NCI-H1092 (cell line): ENCODE measurements at places on chromosomes 16 and 17.

GRCh38 chr17:29674281-29674680, 51.6 kb upstream of the CORO6 start:
- DNase-seq, result no peak

GRCh38 chr16:10093576-10093975, 88.7 kb downstream of the GRIN2A start:
- DNase-seq, result no peak

DNA sequence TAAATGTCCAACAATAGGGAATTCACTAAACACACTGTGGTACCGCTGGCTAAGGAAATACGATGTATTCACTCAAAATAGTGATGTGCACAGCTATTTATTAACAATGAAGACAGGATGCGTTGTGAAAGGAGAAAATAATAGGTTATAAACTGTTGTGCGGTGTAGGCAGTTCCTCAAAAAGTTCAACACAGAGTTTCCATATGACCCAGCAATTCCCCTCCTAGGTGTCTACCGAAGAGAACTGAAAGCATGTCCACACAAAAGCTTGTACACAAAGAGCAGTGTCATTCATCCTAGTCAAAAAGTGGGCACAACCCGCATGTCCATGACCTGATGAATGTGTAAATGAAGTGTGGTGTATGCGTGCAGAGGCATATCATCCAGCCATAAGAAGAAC, 1.2 kb upstream of the CES1 start:
- DNase-seq, result no peak

GRCh38 chr16:21950782-21951521, 2.2 kb upstream of the UQCRC2 start:
- DNase-seq, result no peak

DNA sequence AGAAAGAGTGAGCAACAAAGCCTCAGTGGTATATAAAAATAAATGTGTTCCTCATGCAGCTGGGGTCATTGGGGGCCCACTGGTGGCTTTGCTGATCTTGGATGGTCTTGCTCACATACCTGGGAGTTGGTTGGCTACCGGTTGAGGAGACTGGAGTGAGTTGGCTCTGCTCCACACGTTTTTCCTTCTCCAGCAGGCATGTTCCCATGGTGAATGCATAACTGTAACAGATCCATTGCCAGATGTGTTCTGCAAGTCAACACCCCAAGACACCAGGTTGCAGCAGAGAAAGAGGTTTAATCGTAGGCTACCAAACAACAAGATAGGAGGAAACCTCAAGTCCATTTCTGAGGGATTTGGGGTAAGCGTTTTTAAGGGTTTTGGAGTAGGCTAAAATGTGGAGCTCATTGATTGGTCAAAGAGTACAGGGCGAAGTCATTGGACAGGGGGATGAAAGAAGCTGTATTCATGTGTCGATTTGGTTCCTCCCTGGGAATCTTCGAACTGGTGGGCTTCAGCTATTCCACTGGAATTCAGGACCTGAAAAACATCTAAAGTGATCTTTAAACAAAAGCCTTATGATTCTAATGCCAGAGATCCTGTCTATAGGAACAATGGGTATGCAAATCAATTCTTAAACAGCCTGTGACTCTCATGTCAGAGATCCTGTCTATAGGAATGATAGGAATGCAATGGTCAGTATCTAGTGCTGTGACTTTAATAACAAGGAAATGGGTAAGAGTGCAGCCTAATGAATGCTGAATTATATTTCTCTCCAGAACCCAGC, 467.5 kb upstream of the C16orf82 start:
- no peak for DNase-seq

DNA sequence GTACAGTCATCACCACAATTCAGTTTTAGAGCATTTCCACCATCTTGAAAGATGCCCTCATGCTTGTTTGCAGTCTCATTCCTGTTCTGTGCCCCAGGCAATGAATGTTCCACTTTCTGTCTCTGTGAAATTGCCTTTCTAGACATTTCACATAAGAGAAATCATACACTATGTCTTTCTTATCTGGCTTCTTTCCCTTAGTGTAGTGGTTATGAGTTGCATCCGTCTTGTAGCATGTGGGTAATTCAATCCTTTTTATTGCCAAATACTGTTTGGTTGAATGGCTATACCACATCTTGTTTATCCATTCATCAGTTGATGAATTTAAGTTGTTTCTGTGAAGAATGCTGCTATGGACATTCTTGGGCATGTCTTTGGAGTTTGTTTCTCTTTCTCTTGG, 132.5 kb upstream of the PLCG2 start:
- no peak for DNase-seq

- no peak for DNase-seq
Observed at GRCh38 chr17:42530952-42531454, 5.0 kb upstream of the NAGLU start.

- DNase-seq, result no peak
Observed at GRCh38 chr16:54098247-54098646, 188.3 kb downstream of the IRX3 start.

GRCh38 chr16:75244844-75245758, 6.3 kb downstream of the BCAR1 start:
- DNase-seq, result no peak

GRCh38 chr17:74603037-74603635, 11.1 kb upstream of the CD300LD start:
- DNase-seq, result no peak

DNA sequence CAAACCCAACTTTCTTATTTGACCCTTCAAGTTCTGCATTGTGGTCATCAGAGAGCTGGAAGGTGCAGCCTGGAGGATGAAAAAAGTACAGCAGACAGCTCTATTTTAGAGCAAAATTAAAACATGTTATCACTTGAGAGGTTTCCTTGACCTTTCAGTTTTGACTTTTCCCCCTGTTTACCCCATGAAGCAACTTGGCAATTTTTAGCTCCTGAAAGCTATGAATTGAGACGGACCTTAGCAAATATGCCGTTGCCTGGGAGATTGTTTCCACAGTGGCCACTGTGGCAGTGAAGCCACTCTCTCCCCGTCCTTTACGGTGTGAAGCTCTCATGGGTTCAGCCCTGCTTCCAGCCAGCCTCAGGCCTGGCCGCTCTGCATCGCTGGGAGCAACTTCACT, 398.6 kb downstream of the CPPED1 start:
- DNase-seq, result no peak

DNA sequence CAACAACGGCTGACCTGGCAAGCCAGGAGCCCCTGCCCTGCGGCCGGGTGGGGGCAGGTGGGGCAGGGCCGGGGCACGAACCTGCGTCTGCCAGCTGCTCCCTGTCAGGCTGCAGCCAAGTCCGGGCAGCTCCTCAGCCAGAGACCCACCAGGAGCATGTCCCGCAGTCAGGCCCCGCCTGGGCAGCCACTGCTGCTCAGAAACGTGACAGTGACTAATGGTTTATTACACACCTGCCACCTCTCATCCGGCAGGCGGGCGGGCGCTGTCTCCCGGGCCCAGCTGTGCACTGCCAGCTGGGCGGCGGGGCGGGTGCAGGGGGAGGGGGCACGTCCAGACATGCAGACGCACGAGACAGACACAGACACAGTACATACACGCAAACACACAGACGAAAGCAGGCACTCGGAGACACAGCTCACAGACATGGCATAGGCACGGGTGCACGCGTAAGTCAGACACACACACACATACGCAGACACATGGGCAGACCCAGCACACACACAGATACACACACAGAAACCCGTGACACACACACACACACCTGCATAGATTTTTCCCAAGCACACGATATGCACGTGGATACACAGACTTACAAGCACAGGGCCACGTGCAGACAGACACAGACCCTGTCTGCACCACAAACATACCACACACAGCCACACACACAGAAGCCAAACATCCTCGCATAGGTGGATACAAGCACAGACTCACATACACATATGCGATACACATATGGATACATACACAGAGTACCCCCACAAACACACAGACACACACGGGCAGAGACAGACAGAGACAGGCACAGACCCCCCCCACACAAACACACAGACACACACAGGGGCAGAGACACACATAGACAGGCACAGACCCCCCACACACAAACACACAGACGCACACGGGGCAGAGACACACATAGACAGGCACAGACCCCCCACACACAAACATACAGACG, 248.3 kb upstream of the CIBAR2 start:
- DNase-seq, result peak; percentile 87

DNA sequence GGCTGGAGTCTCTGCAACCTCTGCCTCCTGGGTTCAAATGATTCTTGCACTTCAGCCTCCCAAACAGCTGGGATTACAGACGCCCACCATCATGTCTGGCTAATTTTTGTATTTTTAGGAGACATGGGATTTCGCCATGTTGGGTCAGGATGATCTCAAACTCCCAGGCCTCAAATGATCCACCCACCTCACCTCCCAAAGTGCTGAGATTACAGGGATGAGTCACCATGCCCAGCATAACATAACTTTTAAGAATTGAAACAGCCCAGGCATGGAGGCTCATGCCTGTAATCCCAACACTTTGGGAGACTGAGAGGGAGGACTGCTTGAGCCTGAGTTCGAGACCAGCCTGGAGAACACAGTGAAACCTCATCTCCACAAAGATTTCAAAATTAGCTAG, 2.5 kb downstream of the RSL1D1 start:
- DNase-seq, result no peak

DNA sequence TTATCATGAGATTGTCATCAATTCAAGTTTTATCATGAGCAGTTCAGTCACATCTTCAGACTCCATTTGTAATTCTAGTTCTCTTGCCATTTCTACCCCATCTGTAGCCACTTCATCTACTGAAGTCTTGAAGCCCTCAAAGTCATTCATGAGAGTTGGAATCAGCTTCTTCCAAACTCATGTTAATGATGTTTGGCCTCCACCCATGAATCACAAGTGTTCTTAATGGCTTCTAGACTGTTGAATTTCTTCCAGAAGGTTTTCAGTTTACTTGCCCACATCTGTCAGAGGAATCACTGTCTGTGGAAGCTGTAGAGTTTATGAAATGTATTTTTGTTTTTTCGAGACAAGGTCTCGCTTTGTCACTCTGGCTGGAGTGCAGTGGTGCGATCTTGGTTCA, 16.0 kb downstream of the NSRP1 start:
- no peak for DNase-seq

DNA sequence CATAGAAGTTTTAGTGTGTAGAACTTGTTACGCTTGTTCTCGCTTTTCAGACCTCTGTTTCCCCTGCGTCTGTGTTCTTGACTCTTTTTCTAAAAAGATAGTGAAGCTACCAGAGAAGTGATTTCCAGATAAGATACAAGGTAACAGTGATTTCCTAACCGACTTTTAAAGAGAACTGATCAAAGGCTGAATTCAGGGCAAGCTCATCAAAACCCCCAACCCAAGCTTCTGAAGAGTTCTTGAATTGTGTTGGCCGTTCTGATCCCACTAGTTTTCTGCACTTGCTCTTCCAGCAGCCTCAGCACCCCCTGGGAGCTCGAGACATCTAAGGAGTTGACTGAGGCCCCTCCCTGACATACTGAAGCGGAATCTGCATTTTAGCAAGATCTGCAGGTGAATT, 12.7 kb upstream of the NSMCE1 start:
- DNase-seq, result no peak

GRCh38 chr16:51143196-51143977, 7.7 kb downstream of the SALL1 start:
- DNase-seq, result no peak

DNA sequence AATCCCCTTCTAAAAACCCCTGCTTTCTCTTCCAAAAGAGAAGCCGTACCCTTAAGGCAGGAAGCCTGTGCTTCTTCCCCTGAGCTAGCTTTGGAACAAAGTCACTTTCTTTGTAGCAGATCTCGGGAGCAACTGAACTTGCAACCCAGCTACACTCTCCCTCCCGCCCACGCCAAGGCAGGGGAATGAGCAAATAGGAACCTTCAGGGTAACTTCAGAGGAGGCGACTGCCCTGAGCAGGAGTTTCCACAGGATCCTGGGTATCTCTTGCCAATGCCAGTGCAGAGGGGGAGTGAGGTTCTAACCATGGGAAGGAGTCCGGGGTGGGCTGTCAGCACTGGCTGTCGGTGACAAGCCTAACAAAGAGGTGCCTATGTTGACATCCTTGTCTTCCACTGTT, 5.9 kb upstream of the PIRT start:
- no peak for DNase-seq

GRCh38 chr16:48421741-48422140, 36.5 kb upstream of the SIAH1 start:
- no peak for DNase-seq

- DNase-seq, result no peak
Observed at GRCh38 chr17:19306160-19307111, 56.1 kb downstream of the B9D1 start.

DNA sequence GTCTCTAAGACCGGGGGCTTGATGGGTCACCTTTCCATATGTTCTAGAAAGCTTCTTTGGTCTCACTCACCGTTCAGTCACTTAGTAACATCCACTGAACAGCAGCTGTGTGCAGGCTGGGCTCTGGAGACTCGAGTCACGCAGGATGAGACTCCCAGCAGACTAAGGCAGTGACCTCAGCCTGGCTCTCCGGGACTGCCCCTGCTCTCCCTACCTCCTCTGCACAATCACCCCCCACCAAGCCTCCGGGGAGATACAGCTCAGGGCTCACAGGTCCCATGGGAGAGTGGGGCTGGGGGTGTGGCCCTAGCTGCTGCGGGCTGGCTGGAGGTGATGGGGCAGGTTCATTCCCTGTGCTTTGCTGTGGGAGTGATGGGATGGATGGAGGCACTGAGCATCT, 14.1 kb downstream of the FLYWCH2 start:
- DNase-seq, result no peak

DNA sequence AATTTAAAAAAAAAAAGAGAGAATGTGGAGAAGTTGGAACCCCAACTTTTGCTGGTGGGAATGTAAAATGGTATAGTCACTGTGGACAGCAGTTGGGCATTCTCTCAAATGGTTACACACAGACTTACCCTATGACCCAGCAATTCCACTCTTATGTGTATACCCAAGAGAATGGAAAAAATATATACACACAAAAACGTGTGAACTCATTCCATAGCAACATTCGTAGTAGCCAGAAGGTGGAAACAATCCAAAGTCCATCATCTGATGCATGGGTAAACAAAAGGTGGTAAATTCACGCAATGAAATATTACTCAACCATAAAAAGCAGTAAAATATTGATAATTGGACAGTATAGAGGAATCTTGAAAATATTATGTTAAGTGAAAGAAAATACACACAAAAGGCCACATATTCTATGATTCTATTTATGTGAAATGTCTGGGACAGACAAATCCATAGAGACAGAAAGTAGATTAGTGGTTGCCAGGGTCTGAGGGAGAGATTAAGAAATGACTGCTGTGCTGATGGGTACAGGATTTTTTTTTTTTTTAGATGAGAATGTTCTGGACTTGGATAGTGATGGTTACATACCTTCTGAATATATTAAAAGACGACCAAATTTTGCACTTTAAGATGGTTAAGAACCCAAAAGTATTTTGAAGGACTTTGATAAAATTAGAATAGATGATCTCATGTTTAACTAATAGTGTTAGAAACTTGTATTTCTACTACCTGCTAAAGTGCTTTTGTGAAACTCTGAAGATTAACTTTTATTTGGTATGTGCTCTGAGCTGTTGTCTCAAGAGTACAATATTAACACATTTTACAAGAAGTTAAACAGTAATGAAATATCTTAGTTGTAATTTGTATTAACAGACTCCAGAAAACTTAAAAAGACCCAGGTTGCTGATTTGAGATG, 60.9 kb downstream of the MRTFB start:
- no peak for DNase-seq

GRCh38 chr16:89556750-89557689, 3.5 kb upstream of the RPL13 start:
- no peak for DNase-seq

- peak; percentile 43 for DNase-seq
Observed at GRCh38 chr17:38554430-38555350, 51.1 kb downstream of the SRCIN1 start.
